ENCODE measurements at places on chromosomes 13 and 19.
A peak's percentile ranks its signal among the peaks of the same experiment; 100 is the strongest.

DNA sequence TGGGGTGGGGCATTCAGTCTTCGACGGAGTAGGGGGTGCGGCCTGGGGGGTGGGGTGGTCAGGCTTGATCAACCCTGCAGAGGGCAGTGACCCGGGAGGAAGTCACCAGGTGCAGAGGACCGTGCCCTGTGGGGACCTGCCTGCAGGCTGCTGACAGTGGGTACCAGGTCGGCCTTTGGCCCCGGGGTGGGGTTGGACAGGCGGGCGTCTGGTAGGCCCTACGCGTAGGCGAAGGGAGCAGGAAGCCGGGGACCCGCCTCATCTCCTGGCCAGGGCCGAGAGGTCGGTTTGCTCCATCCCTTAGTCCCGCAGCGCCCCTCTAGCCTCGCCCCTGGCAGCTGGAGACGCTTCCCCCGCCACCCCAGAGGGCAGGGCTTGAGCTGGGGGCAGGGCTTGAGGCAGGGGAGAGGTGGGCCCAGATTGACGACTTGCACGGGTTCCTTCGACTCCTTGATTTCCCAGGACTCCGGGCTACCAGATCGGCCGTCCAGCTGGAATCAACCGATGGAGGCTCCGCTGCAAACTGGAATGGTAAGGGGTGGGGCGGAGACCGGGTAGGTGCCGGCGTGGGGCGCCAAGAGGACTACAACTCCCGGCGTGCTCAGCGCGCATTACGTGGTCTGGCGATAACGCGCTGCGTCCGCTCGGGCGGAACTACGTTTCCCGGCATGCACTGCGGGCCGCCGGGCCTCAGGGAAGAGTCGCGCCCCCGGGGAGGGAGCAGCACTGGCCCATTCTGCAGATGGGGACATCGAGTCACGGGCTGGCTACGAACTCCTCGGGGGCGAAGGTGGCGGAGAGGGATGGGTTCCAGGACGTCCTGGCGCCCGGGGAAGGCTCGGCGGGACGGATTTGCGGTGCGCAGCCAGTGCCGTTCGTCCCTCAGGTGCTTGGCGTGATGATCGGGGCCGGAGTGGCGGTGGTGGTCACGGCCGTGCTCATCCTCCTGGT, at the start of gene PNPLA6:
Gene PNPLA6 (plus strand): TSS at position 671 of the 951 bp plus-strand sequence. CDS start 72 bp downstream, at position 743.
- peak; percentile 88 for DNase-seq

- DNase-seq, result no peak
Measured at GRCh38 chr13:111562716-111563115, 242.3 kb downstream of the TEX29 start.

DNA sequence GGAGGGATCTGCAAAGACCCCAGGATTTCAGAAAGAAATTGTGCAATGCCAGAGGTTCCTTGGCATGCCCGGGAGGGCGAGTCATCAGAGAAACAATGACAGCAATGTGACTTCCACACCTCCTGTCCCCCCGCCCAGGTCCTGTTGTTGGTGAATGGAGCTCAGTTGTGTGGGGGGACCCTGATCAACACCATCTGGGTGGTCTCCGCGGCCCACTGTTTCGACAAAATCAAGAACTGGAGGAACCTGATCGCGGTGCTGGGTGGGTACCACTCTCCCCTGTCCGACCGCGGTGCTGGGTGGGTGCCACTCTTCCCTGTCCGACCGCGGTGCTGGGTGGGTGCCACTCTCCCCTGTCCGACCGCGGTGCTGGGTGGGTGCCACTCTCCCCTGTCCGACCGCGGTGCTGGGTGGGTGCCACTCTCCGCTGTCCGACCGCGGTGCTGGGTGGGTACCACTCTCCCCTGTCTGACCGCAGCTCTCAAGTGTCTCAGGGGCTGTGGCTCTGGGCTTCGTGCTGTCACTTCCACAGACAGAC, 5.2 kb upstream of the F10 start:
- DNase-seq, result no peak

GRCh38 chr19:19531951-19532805, 3.5 kb downstream of the YJEFN3 start:
- peak; percentile 90 for DNase-seq

DNA sequence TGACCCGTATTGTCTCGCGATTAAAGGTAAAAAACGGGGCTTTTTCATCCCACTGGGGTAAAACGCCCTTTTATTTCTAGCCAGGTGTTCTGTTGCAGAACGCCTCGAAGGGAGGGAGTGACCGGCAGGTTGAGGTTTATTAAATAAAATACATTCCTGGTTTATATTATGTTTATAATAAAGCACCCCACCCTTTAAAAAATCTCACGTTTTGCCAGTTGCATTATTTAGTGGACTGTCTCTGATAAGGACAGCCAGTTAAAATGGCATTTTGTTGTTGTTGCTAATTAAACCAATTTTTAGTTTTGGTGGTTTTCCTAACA, 25.1 kb upstream of the ZNF850 start:
- DNase-seq, result no peak

GRCh38 chr19:33407716-33408115, 34.2 kb downstream of the CEBPG start:
- no peak for DNase-seq

- DNase-seq, result no peak
Measured at GRCh38 chr19:21158523-21159135, 16.8 kb downstream of the ZNF431 start.

GRCh38 chr13:99269627-99270241, 11.6 kb upstream of the GPR18 start:
- DNase-seq, result peak; percentile 17

- DNase-seq, result no peak
Measured at GRCh38 chr13:97715763-97716162, 237.7 kb upstream of the IPO5 start.

GRCh38 chr19:32542477-32543108, 38.4 kb upstream of the PDCD5 start:
- DNase-seq, result no peak

- no peak for DNase-seq
Measured at GRCh38 chr19:4967738-4968461, 1.0 kb upstream of the KDM4B start.

- no peak for DNase-seq
Measured at GRCh38 chr13:41919741-41920487, 41.0 kb downstream of the VWA8 start.

GRCh38 chr19:441213-441836, 19.5 kb downstream of the SHC2 start:
- no peak for DNase-seq

DNA sequence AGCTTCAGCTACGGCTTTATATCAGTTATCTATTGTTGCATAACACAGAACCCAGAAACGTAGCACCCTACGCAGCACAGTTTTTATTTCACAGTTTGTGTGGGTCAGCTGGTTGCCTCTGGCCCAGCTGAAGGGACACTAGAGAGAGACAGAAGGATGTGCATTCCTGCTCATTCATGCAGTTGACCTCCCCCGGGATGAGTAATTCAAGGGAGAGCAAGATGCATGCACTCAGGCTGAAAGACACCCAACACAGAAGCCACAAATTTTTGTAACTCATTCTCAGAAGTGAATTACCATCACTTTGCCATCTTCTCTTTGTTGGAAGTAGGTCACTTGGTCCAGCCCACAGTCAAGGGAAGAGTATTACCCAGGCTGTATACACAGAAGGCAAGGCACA, 89.5 kb downstream of the EFNB2 start:
- no peak for DNase-seq

GRCh38 chr13:42814868-42815267, 33.5 kb downstream of the FAM216B start:
- no peak for DNase-seq

DNA sequence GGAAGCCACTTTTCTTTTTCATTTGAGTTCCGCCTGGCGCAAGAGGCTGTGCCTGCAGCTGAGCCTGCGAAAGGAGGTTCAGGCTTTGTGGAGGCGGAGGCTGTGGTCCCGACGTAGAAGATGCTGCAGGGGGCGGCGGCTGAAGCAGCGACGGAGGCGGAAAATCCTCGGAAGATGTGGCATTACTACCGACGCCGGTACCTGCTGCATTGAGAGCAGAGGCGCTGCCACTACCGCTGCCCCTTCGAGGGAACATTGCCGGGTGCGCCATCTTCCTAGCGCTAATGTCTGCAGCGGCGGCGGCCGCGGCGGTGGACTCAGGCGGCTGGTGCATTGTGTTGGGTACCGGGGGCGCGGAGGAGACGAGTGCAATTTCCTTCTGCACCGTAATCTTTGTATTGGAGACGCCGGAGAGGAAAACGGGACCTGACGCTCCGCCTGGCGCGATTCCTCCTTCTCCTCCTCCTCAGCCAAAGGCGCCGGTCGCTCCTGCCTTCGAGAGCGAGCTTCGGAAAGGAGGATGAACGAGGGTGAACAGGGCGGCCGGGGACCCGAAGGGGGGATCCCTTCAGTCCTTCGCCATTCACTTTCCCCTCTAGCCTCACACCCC, at the start of gene TSC22D1:
Gene TSC22D1 (minus strand): TSS at position 590 of the 610 bp plus-strand sequence. CDS start 256 bp downstream, at position 334.
- DNase-seq, result peak; percentile 68

- no peak for DNase-seq
Measured at GRCh38 chr13:44022196-44022595, 142.5 kb downstream of the LACC1 start.

GRCh38 chr13:35930665-35931631, 200.2 kb downstream of the DCLK1 start:
- no peak for DNase-seq

- DNase-seq, result no peak
Measured at GRCh38 chr13:76971851-76972829, 19.7 kb upstream of the CLN5 start.

DNA sequence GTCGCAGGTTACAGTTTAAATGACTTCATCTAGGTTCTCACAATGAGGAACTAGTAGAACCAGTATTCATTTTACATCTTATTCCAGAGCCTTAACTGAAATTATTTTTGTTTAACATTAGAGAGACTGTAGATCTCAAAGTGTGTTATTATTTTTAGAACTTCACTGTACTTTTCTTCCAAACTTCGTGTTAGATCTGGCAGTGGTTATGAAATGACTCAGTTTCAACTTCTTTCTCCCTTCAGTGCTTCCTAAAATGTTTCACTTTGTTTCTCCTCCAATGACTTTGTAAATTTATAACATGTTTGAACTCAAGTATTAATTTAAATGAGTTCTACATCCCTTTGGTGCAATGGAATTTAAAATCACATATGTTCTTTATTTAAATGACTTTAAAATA, 139.3 kb downstream of the PCDH9 start:
- DNase-seq, result no peak

- DNase-seq, result no peak
Measured at GRCh38 chr13:111537115-111537728, 216.8 kb downstream of the TEX29 start.

DNA sequence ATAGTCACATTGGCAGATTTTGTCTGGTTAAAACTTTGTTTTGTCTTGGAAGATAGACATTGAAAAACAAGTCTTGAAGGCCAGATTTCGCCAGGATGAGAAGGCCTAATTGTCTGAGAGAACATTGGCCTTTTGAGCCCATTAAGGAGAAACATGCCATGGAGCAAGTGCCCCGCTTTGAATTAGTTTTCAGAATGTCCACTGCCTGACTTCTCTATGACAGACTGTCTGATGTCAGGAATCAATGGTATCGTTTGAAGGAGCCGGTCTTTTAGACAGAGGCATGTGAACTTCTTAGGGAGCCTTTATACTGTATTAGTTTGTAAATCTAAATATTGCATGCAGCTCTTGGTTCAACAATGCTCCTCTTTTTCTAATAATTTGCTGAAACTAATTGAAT, 155.9 kb downstream of the DLEU7 start:
- DNase-seq, result no peak

GRCh38 chr13:95367309-95367843, 66.1 kb upstream of the ABCC4 start:
- DNase-seq, result no peak

DNA sequence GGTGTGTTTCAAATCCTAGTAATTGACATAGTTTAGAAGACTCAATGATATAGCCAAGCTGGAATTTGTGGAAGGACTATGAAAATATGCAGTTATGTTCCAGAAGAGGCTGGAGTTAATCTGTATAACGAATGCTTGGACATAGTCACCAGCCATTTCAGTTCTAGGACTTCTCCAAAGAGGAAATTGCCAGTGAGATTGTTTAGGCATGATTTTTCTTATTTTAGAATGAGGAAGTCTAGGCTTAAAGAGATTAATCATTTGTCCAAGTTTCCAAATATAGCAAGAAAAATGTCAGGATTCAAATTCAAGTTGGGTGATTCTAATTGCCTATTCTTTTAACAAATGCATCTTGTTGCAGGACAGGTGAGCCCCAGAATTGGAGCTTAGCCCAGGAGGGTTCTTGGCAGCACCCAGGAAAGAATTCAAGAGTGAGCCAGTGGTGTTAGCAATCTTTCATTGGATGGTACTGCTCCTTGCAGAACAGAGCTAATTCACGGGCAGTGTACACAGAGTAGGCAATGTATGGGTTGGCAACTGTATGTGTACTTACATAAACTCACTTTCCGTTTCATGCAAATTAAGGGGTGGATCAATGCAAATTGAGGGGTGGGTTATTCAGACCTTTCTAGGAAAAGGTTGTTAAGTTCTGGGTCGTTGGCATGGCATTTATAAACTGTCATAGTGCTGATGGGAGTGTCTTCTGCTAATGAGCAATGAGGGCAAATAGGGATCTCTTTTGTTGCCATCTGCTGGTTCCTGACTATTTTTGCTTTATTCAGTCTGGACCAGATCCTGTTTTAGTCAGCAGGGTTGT, 763.1 kb upstream of the SLITRK1 start:
- no peak for DNase-seq

- no peak for DNase-seq
Measured at GRCh38 chr13:21333186-21333585, 125.9 kb downstream of the ZDHHC20 start.

DNA sequence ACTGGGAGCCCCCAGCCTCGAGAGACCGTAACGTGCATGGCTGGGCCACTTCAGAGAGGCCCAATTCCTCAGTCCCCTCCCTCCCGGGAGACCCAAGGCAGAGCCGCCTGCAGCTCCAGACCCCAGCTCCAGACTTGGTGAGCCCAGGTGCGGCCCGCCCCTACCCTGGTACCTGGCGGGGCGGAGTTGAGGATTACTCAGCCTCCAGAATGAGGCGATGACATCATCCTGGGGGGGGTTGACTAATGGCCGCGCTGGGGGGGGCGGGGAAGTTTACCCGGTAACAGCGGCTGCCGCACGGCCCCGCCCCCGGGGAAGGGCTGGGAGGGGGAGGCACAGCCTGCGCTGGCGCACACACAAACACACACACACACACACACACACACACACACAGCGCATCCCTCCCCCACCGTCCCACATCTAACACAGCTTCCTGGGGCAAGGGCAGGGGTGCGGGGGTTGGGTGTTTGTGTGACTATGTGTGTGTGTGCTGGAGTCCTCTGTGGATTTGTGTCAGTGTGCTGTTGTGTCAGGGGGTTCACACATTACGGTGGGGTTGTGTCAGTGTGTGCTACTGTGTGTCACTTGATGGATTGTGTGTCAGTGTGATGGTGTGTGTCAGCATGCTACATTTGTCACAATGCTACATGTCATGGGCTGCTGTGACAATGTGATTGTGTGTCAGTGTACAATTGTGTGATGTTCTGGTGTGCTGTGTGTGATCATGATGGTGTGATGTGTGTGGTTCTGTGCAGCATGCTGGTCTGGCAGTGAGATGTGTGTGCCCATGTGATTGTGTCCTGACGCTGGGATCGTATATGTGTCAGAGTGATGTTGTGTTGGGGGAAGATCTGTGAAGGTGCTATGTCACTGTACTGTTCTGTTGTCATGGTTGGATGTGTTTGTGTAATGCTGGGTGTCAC, 10.3 kb upstream of the BBC3 start:
- DNase-seq, result peak; percentile 92
